ENCODE measurements at places on chromosomes 5 and 9.

- no peak for DNase-seq
Measured at GRCh38 chr5:1103093-1103492, 8.8 kb downstream of the SLC12A7 start.

GRCh38 chr9:131260751-131261452, 15.4 kb downstream of the FAM78A start:
- DNase-seq: no peak

GRCh38 chr5:10556289-10556807, 7.5 kb upstream of the ANKRD33B start:
- DNase-seq: no peak

GRCh38 chr5:54148067-54148845, 162.1 kb downstream of the ARL15 start:
- DNase-seq: no peak

GRCh38 chr5:111454198-111454622, 58.1 kb downstream of the STARD4 start:
- no peak for DNase-seq

- DNase-seq: no peak
Measured at GRCh38 chr5:67672636-67673035, 476.0 kb upstream of the CD180 start.

DNA sequence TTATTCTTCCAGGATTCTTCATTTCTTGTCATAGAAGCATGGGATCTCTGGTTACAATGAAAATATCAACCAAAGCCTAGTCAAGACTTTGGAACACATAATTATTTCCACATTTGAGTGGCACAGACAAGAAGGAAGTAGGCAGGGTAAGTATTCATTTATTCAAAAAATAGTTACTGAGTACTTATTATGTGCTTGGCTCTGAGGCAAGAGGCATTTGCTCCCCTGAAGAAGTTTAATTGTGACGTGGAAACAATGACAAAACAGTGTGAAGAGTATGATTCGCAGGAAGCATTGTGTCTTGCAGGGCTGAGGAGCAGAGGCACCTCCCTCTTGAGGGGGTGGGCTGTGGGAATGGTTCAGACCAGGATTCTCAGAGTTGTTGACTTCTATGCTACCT, 45.0 kb upstream of the TNFSF15 start:
- DNase-seq: peak; percentile 17

DNA sequence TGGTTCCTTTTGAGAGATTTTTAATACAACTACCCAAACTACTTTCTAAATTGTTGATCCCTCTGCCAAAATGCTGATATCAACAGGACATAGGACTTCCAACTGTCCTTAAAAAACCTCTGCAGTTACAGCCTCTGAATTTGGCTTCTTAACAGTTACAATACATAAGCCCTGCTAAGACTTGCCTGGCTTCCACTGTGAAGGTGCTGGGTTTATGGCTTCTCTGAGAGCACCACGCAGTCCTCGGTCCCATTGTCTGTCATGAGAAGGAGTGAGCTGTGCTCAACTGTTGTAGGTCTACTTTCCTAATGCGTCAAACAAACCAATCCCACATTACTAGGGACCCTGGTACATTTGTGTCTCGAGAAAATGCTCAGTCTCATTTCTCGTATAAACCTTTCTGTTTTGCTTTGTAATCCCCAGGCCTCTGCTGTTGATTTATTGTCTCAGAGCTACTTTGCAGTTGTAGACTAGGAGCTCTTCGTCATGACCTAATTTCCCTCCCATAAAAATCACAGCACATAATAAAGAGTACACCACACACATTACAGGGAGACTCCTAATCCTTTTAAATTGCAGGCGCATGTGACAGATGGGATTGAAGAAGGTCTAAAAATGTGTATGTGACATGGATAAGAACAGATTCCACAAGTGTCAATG, 274.9 kb downstream of the NR3C1 start:
- no peak for DNase-seq

GRCh38 chr9:133153227-133154096, 10.3 kb downstream of the GBGT1 start:
- DNase-seq: no peak

- no peak for DNase-seq
Measured at GRCh38 chr9:107378006-107378405, 94.9 kb downstream of the RAD23B start.

- DNase-seq: no peak
Measured at GRCh38 chr5:55908804-55909203, 57.6 kb downstream of the IL31RA start.

DNA sequence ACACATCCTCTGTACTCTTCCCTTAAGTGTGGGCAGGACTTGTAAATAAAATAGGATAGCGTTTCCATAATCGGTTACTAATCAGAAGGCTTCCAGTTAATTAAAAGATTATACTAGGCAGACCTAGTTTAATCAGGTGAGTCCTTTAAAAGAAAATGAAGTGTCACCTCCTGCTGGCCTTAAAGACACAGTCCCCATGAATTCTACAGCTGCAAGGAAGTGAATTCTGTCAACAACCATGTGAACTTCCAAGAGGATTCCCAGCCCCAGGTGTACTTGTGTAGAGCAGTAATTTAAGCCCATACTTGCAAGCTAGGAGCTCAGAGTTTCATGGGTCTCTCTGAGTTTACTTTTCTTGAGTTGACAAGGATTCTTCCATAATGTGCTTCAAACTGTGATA, 918.3 kb downstream of the DTWD2 start:
- DNase-seq: no peak

- DNase-seq: no peak
Measured at GRCh38 chr5:107099506-107099905, 571.2 kb downstream of the EFNA5 start.

DNA sequence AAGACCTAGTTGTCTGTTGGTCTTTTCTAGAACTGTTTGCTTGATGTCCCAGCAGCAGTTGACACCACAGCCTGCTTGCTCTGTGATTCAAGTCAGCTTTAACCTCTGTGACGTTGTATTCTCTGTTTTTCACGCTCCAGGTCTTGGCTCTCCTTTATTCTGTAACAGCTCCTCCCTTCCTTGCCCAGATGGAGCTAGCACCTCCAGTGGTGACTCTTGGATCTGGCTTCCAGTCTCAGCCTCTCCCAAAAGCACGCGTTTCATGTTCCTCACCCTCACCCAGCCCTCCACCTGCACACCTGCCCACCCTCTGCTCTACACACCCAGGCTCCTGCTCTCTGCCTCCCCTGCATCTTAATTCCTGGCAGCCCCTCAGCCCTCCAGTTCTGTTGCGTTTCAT, 50.6 kb downstream of the DMRT1 start:
- no peak for DNase-seq

- DNase-seq: no peak
Measured at GRCh38 chr9:98479967-98480847, 224.8 kb upstream of the TBC1D2 start.

DNA sequence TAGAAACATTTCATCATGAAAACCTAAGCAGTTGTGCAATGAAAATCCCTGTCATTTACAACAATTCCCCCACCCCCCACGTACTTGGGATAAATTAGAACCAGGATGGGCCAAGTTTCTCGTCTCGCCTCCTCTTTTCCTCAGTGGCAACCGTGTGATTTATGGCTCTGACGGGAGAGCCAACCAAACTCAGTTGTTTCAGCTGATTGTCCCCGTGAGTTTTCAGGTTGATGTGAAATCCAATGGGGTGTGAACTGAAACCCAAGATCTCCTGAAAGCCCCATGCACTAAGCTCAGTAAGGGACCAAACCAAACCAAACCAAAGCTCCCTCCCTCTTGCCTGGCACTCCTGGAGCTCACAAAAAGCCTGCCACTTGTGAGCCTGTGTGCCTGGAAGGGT, 138.7 kb upstream of the SLC24A2 start:
- no peak for DNase-seq

DNA sequence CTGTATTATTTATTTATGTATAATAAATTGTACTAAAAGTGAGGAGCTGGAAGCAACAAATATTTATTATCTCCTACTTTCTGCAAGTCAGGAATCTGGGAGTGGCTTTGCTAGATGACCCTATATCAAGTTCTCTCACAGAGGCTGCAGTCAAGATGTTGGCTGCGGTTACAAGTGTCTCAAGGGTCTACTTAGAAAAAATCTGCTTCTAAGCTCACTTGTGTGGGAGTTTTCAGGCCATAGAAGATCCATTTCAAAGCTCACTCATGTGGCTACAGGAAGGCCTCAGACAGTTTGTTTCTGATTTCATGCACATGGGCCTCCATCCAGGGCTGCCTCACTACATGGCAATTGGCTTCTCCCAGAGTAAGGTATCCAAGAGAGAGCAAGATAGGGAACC, 551.1 kb downstream of the CAAP1 start:
- no peak for DNase-seq

DNA sequence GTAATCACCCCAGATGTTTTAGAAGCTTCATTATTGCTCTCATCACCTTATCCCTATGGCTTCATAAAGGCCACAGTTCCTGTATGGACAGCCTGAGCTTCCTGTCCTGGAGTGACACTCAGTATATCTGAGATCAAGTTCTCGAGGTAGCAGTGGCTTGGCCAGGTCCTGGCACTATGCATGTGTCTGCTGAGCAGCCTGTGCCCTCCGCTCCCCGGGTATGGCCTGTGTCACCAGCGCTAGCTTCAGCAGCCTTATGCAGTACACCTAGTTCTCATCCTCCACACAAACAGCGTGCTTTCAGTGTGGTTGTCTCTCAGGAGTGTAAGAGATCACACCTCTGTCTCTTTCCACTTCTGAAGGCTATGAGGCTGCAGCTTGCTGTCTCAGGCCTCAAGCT, 514.7 kb downstream of the DIRAS2 start:
- no peak for DNase-seq

DNA sequence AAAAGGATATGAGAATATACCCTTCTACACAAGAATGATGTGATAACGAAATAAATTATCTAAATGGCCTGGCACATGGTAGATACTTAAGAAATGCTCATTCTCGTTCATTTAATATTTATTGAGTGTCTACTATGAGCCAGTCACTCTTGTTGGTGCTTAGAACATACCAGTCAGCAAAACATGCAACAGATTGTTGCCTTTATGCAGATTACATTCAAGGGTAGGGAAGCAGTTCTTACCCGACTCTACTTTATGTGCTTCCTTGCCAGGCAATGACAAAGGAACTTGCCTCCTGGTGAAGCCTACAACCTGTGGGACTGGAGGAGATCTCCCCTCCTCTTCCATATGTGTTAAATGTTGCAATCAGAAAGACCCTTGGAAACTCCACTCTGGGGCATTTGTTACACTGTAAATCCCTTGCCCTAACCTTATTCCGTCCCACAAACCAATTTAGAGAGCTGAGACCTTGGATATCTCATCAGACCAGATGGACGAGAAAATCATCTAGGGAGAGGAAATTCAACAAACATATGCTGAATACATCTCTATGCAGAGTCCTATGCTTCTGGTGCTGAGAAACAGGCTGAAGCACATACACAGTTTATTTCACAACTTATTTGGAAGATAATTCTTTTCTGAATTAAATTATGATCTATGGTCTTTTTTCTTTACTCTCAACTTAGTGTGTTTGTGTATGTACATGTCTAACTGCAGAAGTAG, 128.1 kb upstream of the TRIM32 start:
- DNase-seq: no peak

- DNase-seq: no peak
Measured at GRCh38 chr9:21974343-21974721, 19.9 kb downstream of the CDKN2A start.

DNA sequence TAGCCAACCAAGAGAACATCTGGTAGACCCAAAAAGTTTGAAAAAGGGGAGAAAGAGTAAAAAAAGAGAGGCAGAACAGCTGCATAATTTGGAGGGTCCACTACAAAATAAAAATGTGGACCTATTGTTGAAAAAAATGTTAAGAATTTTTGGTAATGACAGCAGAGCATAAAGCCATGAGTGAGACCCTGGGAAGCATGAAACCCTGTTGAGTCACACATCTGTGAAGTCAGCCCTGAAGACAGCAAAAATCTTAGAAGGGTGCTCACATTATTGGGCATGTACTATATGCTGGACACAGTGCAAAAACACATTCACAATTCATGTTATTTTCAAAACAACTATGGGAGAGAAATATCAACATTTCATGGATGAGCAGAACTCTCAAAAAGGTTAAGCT, 56.4 kb upstream of the LIFR start:
- no peak for DNase-seq

DNA sequence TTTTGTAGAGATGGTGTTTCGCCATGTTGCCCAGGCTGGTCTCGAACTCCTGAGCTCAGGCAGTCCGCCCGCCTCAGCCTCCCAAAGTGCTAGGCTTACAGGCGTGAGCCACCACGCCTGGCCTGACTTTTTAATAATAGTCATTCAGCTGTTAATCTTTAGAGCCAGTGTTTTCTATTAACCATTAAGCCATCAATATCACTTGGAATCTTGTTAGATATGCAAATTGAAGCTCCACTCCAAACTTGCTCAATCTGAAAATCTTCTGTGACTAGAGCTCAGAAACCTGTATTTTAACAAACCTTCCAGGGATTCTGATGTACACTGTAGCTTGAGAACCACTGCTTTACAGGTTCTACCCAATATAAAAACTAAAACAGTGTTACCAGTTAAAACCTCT, 113.5 kb downstream of the CDC42SE2 start:
- no peak for DNase-seq

GRCh38 chr9:14399756-14400657, 86.1 kb upstream of the NFIB start:
- no peak for DNase-seq

DNA sequence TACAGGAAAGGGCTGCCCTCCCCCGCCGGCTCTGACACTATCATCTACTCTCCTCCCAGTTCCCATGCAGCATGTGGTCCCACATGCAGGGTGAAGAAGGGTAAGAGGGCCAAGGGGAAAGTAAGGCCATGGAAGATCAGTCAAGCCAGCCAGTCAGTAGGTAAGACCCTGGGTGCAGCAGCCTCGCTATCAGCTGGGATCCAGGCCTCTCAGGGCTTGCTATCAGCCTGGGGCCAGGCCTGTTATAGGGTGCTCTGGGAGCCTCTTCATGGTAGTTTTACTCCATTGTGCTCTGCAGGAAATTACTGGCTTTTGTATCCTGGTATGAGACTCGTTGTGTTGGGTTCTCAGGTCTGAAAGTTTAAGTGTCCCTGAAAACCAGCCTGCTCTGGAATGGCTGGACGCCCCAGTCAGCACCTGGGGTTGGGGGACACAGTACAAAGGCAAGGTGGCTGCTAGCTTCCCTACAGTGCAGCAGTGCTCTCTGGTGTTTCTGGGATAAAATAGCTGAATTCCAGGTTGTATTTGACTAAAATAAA, 21.4 kb downstream of the SLC22A4 start:
- no peak for DNase-seq

GRCh38 chr9:81312346-81312745, 377.0 kb downstream of the TLE1 start:
- DNase-seq: no peak

DNA sequence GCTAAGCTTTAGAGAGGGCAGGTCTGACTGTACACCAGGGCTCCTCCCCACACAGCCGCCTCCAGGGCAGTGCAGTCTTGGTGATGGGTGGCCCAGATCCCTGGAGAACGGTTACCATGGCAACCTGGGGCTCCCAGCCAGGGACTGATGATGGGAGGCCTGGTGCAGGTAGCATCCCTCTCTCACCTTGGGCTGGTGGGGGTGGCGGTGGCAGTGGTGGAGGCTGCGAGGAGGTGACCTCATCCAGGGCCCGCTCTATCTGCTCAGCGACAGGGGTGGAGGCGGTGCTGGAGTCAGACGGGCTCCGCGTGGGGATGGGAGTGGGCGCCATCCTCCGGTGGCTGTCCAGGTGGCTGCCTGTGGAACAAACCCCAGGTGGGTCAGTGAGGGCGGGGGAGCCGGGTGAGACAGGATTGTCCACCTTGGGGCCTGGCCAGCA, 12.3 kb downstream of the PRR7 start:
- DNase-seq: no peak

Data from activated CD4-positive, alpha-beta T cell treated with anti-CD3 and anti-CD28 coated beads, Interleukin-2, amount 50 U/mL, for 48 hours (primary cell).